Spinal cord (tissue), 10 donors: ENCODE measurements at places on chromosomes 1 and 21.

DNA sequence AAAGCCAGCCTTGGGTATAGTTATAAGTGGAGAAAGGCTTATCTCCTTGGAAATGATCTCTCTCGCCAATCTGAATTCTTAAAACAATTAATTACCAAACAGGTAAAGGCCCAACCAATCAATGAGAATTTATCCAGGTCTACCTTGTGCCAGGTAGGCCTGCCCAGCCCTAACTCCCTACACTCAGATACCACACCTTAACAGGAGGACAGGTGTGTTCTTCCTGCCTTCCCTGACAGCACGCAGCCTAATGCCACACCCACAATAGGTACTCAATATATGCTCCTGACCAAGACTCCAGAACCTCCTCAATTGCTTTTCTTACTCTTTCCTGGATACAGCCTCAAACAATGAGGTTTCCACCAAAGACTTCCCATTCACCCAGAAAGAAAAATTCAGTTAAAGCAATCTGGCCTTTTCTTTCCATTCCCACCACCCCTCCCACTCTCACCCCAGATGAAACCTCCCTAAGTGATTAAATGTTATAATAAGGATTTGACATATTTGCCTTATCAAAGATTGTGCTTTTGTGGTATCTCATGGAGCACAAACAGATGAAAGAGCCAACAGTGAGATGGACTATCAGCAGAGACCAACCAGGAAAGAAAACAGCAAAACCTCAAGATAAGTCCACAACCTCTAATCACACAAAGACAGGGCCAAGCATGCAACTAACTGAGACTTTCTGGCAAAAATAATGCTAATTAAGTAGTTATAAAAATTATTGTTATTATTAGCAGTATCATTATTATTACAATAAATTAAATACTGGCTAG, 25.6 kb downstream of the TRABD2B start:
- DNase-seq, result no peak

DNA sequence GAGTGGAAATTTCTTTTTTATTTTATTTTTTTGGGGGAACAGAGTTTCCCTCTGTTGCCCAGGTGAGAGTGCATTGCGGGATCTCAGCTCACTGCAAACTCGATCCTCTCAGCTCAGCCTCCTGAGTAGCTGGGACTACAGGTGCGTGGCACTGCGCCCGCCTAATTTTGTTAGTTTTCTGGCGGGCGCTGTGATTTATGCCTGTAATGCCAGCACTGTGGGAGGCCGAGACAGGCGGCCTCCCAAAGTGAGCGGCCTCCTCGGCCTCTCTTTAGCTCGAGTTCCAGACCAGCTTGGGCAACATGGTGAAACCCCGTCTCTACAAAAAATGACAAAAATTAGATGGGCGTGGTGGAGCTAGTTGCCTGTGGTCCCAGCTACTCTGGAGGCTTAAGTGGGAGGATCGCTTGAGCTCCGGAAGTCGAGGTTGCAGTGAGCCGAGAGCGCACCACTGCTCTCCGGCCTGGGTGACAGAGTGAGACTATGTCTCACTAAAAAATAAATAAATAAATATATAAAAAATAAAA, 2.7 kb downstream of the GMEB1 start:
- DNase-seq, result no peak

DNA sequence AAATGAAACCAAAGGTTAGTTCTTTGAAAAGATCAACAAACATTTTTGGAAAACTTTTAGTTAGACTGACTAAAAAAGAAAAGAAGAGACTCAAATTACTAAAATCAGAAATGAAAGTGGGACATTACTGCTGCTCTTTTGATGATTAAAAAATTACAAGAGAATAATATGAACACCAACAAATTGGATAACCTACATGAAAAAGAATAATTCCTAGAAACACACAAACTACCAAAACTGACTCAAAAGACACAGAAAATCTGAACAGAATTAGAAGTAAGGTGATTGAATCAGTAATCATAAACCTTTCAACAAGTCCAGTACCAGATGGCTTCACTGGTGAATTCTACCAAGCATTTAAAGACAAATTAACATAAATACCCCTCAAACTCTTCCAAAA, 5.6 kb downstream of the KIFAP3 start:
- DNase-seq, result no peak

- no peak for DNase-seq
Observed at GRCh38 chr1:20052386-20052785, 17.6 kb upstream of the PLA2G5 start.

- no peak for DNase-seq
Observed at GRCh38 chr1:27102707-27103468, 52.0 kb downstream of the SLC9A1 start.
